IPS DF 6.9 (cell line): ENCODE measurements at places on chromosomes 12 and 14.

DNA sequence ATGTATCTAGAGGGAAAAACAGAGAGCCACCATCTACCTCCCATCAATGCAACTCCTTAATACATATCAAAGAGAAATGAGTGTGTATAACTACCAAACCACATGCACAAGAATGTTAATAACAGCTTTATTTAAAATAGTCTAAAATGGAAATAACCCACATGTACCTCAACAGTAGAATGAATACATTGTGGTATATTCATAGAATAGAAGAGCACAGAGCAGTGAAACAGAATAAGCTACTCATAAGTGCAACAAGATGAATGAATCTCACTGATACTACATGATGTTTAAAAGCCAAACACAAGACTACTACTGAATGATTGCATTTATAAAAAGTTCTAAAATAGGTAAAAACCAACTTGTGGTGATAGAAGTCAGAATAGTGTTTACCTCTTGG, 232.5 kb downstream of the BTG1 start:
- no peak for DNase-seq

DNA sequence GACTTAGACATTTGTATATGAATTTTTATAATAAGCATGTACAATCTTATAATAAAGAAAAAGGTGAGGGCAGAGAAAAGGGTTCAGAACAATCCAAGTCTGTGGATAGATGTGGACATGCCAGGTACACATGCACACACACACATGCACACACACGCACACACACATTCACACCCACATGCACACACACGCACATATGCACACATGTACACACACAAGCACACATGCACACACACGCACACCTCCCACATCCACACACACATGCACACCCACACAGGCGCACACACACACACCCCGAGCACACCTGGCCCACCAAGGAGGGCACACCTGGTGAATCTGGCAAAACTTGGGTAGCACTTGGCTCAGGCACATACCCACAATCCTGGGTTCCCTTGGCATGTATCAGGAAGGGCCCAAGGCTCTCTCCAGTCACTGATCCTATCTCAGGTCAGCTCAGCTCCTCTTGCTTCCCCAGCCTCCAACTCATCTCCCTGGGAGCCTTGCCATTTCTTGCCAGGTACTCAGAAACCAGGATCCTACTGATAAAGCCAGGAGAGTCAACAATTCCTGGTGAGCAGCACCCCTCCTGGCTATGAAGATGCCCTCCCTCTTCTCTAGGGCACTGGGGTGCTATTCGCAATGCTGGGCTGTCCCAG, 18.6 kb upstream of the TMEM106C start:
- no peak for DNase-seq

DNA sequence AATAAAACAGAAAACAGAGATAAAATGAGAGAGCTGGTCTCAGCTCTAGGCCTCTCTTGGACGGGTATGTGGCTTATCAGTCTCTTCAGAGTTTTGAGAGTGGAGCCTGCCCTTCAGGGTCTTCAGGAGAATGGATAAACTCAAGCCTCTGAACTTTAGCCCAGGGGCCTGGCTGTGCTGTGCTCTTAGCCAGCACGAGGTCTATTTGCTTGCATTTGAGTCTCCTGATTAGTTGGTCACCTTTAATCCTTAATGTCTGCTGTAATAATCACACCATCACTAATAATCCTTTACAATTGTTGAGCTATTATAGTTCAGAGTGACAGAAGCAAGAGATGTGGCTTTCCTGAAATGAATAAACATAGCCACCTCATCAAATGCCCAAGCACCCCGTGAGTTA, 24.3 kb downstream of the KRT80 start:
- DNase-seq = no peak

DNA sequence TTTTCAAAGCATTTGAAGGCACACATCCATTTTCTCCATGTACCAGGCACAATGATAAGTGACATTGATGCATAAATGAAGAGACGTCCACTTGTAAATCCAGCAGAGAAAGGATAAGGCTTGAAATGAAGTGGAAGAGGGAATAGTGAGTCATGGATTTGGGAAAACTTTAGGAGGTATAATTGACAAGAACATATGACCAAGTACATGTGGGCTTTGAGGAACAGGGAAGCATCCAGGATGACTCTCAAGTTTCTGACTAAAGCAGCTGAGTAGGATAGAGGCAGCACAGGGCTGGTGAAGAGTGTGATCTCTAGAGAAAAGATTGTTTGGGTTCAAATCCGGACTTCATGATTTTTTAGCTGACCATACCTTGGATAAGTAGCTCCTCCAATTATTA, 43.6 kb upstream of the SYT1 start:
- DNase-seq = no peak

- DNase-seq = no peak
Measured at GRCh38 chr14:59811815-59812214, 58.8 kb downstream of the RTN1 start.

GRCh38 chr14:92253381-92253894, 69.5 kb upstream of the SLC24A4 start:
- DNase-seq = peak; percentile 47

GRCh38 chr14:92675976-92676375, 72.5 kb downstream of the LGMN start:
- no peak for DNase-seq

DNA sequence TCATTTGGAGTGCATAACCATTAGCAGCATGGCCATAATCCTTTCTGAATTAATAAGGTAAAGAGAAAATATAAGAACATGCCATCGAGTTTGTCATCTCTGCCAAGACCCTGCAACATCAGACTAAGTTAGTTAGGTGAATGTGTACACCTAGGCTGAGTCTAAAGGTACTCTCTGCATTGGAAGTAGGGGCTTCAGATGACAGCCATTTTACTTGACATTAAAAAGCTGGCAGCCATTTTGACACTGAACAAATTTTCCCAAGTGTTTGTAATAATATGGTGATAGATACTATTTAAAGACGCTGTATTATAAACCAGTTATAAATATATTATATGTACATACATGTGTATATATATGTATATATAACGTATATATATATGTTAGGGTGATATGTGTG, 79.0 kb downstream of the SUDS3 start:
- no peak for DNase-seq

GRCh38 chr14:53696217-53696965, 260.2 kb downstream of the BMP4 start:
- no peak for DNase-seq

- no peak for DNase-seq
Measured at GRCh38 chr12:124804011-124804621, 59.5 kb downstream of the SCARB1 start.

- no peak for DNase-seq
Measured at GRCh38 chr12:54004841-54005530, 3.8 kb upstream of the HOXC8 start.

DNA sequence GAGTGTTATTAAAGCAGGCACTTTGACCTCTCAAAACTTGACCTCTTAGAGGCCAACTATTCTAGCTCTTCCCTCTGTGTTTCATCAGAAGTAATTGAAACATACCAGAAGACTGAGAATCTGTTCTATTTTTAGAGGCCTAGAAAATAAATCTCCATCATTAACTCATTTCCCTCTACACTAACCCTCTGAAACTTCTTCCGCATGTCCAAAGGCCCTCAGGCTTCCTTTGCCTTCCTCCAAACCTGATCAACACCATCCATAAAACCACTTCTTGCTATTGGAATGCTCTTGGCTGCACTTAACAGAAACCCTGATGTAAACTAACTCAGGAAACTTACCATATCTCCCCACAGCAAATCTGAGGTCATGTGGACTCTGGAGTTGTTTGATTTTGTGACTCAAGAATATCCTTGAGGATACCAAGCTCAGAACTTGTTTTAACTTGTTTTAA, 196.4 kb downstream of the RPAP3 start:
- DNase-seq = no peak
